ENCODE measurements at places on chromosomes 12 and 14.

DNA sequence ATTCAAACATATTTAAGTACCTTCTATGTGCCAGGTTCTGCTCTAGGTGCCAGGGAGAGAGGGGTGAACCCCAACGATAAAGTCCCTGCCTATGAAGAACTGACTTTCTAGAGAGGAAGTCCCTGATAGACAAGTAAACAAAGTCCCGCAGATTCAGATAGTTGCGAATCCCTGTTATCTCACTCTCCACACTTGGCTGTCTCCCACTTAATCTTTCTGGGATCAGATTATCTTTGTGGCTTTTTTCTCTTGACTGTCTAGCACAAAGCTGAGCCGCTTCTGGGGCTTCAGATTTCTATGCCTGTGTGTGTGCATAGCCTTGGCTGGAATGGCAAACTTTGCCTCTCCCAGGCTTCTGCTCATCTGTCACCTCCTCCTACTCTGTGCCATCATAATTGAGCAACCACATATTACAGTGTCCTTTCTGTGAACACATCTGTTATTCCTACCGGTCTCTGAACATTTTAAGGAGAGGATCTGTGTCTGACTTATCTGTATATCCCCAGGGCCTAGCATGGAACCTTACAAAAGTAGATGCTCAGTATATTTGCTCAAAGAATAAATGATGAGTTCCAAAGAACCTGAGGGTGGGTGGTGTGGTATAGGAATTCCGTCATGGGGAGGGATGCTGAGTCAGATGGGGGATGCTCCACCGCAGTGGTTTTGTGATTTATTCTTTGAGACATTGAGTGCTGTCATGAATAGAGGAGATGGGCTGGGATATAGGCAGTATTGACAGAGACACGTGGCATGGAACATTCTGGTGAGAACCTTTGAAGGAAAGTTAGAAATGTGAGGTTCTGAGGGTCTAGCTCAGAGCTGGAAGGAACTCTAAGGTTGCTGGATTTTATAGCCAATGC, 28.5 kb downstream of the RGS6 start:
- no peak for DNase-seq

GRCh38 chr12:94401326-94401725, 58.3 kb downstream of the CEP83 start:
- no peak for DNase-seq

DNA sequence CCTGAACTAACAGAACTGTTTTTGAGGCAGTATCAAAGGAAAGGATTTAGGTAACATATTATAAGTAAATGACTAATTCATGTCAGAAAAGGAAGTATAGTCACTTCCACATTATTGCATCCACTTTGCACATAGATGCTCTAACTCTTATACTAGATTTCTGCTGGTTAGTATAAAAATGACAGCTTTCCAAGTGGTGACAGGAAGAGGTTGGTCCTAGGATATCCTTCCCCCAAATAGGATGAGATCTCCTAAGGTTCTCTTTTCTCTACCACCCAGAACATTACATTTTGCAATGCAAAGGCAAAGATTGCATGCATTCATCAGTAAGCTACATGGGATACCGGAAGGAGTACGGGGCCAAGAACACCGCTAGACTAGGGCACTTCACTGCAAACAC, 15.2 kb downstream of the DAD1 start:
- DNase-seq, result no peak

DNA sequence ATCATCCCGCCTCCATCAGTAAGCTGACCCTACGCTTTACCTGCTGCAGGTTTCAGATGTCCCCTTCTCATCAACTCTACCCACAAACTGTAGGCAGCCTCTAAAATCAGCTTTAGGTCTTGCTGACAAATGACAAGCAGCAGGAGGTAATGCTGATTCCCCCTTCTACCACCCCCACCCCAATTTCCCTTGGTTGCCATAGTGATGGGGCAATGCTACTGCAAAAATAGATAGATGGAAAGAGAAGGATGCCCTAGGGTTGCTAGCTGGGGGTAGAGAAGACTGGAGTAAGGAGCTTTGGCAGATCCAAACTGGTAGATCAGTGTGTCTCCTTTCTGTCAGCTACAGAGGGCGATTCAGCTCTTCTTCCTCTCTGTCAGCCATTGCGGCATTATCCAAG, 19.8 kb upstream of the PDE1B start:
- no peak for DNase-seq

GRCh38 chr12:66062290-66062625, 68.3 kb downstream of the LLPH start:
- no peak for DNase-seq

- no peak for DNase-seq
Observed at GRCh38 chr12:95532851-95533250, 18.4 kb downstream of the USP44 start.

DNA sequence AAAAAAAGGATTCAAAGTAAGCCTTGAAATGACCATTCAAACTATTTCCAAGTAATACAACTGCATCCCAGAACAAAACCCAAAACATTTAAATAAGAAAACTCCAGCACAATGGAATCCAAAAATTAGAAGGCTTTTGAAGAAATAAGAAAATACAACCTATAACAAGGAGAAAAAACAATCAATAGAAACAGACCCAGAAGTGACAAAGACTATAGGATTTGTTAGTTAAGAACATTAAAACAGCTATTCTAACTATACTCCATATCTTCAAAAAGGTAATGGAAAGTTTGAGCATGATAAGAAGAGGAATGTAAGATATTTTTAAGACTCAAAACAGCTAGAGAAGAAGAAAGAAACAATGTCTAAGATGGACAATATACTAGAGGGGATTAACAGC, 39.3 kb upstream of the SRP54 start:
- no peak for DNase-seq

- no peak for DNase-seq
Observed at GRCh38 chr12:90163975-90164374, 455.3 kb upstream of the ATP2B1 start.

DNA sequence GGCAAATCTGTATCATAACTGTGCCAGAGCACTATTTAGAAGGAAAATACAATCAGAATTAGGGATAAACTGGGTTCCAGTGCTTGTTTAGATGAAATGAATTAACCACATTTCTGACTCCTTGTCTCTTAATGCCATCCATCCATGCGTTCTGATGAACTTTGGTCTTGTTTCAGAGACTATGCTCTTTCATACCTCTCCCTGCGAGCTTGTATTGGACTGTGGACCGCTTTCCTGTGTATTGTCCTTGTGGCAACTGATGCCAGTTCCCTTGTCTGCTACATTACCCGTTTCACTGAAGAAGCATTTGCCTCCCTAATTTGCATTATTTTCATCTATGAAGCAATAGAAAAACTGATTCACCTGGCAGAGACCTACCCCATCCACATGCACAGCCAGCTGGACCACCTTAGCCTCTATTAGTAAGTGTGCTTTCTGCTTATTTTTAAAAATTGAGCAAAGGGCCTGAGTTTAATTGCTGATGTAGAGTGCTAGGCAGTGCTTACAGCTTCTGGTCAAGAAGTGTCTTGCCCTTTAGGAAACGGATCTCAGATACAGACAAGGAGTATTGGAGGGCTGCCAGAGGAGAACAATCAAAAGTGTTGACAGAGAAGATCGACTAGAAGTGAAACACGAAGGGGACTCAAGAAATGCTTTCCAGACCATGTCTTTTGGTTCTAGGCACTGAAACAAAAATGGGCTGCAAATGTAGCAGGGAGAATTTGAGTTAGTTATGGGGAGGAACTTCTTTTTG, 46.7 kb downstream of the SLC4A8 start:
- no peak for DNase-seq

GRCh38 chr12:55697686-55698085, 10.0 kb downstream of the ITGA7 start:
- DNase-seq, result no peak

All from stimulated activated CD4-positive, alpha-beta T cell treated with anti-CD3 and anti-CD28 coated beads, Interleukin-2, amount 100 ng/mL, for 48 hours (primary cell).